RKO (cell line): ENCODE measurements at places on chromosomes 5 and 9.

DNA sequence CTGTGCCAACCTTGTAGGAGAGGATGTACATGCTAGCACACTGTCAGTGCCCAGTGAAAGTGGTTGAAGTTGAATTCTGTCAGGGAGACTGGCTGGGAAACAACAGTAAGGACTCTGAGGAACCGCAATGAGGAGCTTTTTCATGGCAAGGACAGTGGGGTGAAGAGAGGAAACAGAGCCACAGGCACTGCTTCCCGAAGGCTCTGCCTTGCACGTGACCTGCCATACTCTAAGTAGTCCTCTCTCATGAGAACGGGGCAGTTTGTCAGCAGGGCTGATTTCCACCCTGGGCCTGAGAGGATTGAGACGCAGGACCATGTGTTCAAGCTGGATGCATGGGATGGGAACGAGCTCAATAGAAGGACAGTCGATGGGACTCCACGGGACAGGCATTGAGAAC lies 106.6 kb upstream of the CTSL start:
- DNase-seq, result no peak

GRCh38 chr5:127389601-127390000 lies 99.0 kb downstream of the MEGF10 start:
- DNase-seq, result no peak

- no peak for DNase-seq
Observed at GRCh38 chr5:111656580-111656979, 100.4 kb downstream of the NREP start.

GRCh38 chr9:117409321-117409720 lies 5.5 kb downstream of the ASTN2 start:
- no peak for DNase-seq

GRCh38 chr5:22344000-22344399 lies 509.1 kb downstream of the CDH12 start:
- no peak for DNase-seq

- DNase-seq, result no peak
Observed at GRCh38 chr5:151085517-151086041, 4.7 kb upstream of the TNIP1 start.

GRCh38 chr5:164296603-164297080 lies 791.2 kb downstream of the MAT2B start:
- no peak for DNase-seq

DNA sequence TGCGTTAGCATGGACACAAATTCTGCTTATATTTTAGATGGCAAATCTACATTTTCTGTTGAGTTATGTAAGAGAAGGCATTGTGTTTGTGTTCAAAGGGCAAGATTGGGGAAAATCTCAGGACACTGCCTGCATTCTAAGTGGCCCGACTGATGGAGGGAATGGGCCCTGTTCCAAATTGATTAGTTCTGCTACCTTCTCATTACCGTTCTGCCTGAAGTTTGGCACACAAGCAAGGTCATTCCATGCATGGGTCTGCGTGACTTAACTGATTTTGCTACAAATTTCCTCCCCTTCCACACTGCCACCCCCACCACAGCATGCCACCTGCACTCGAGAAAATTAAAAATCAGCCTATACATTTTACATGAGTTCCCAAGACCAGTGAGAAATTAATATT lies 409.9 kb downstream of the BRINP1 start:
- DNase-seq, result no peak

GRCh38 chr5:41921874-41922273 lies 3.2 kb upstream of the FBXO4 start:
- peak; percentile 79 for DNase-seq

- DNase-seq, result peak; percentile 62
Observed at GRCh38 chr9:126806336-126806735, 1.5 kb downstream of the ZBTB43 start.

DNA sequence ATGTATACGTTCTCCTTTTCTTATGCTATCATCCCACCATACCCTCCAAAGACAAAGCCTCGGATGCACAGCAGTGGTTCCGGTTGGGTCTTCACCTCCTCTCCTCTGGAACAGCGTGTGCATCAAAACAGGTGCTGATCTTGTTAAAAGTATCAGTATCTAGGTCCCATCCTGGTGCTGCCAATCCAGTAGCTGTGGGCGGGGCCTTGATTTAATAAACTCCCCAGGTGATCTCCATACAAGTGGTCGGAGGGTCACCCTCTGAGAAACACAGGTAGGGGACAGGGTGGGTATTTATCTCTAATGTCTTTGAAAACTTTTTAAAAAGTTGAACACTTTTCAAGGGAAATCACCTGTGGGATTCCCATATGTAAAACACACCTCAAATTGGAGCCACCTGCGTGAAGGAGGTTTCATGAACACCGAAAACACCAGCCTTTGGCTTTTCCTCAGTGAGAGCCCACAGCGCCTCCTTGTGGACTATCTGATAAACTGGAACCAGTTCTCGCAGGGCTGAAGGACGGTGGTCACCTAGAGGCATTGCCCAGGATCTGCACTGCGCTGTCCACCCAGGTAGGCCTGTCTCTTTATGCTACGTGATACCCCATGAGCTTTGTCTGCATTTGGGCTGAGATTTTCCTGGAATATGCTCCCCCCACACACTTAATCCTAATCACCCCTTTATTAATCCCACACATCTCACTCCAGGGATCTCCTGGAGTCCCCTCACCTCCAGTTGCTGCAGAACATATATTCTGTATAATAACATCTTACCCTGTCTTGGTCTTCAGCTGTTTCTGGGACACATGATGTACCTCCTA lies 80.5 kb upstream of the EPB41L4B start:
- DNase-seq, result peak; percentile 63

GRCh38 chr9:78769690-78770089 lies 472.8 kb downstream of the PSAT1 start:
- no peak for DNase-seq

- peak; percentile 4 for DNase-seq
Observed at GRCh38 chr5:13477118-13477737, 467.3 kb downstream of the DNAH5 start.

- DNase-seq, result no peak
Observed at GRCh38 chr9:114499528-114499927, 5.7 kb downstream of the WHRN start.

- no peak for DNase-seq
Observed at GRCh38 chr5:103498211-103498610, 64.4 kb downstream of the NUDT12 start.

DNA sequence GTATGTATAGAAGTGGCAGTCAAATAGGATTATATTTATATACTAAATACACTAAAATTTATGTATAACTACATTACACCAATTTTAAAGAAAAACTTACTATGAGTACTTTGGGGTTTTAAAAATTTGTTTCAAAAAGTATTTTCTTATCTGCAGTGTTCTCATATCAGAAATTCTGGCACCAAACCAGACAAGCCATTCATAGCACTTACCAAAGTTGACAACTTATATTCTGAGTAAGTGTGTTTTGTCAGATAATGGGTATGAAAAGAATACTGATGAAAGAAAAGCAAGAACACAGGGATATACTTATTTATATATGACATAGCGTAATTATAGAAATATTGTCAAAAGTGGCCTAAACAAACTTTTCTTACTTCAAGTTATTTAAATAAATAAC lies 67.5 kb downstream of the SPEF2 start:
- DNase-seq, result no peak

- no peak for DNase-seq
Observed at GRCh38 chr9:89756891-89757537, 152.2 kb downstream of the GADD45G start.

- DNase-seq, result peak; percentile 27
Observed at GRCh38 chr5:34655354-34655991, 655 bp upstream of the RAI14 start.

- DNase-seq, result no peak
Observed at GRCh38 chr9:132984202-132985070, 5.9 kb downstream of the GFI1B start.

GRCh38 chr9:17422994-17423680 lies 155.7 kb upstream of the SH3GL2 start:
- no peak for DNase-seq

GRCh38 chr5:79086116-79086515 lies 16.5 kb downstream of the BHMT2 start:
- no peak for DNase-seq

- no peak for DNase-seq
Observed at GRCh38 chr5:66929995-66930394, 266.6 kb downstream of the CD180 start.

GRCh38 chr9:128321879-128322403 lies 306 bp downstream of the TRUB2 start:
- DNase-seq, result no peak

DNA sequence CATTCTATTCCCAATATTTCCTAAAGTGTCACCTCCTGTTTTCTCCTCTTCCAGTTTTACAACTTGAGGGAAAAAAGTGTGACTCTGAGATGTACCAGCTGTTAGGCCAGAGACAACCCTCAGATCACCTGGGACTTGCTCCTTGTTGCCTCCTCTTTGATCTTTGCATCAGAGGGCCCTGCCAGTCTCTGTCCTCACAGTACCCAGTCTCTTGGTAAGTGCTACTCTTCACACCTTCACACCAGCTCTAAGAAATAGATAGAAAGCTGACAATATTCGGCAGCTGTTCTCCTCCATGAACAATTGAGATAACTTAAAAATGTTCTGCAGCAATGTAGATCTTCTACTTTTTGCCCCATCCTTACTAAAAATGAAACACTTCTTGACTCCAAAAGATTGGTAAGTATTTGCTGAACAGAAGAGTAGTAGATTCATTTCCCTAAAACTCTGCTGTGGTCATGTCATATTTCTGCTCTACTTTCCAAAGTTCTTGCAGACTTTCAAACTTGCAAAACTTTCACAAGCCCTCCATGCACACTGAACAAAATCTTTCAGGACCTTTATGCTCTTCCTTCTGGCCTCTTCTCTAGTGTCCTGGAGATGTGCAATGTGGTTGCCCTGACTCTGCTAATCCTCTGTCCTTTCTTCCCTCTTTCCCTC lies 188.6 kb downstream of the SNX18 start:
- DNase-seq, result no peak

DNA sequence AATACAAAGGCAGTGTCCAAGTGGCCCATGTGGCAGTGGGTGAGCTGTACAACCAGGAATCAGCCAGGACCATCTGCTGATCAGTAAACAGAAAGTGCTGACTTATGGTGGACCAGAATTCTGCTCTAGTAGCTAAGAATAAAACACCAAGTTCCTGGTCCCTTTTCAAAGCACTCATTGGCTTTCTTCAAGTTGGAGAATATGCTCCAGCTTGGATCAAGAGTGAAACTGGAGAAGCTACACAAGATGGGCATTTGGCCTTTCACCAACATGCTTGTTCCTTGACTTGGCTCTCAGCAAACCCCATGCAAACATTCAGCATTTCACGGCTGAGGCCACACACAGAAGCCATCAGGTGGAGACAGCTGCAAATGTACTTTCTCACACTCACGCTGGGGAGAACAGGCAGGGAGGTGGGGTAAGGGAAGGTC lies 32.1 kb downstream of the MARCHF3 start:
- no peak for DNase-seq

GRCh38 chr5:41598011-41598410 lies 87.6 kb upstream of the PLCXD3 start:
- no peak for DNase-seq

- DNase-seq, result no peak
Observed at GRCh38 chr5:139848508-139849100, 53.0 kb downstream of the PSD2 start.

DNA sequence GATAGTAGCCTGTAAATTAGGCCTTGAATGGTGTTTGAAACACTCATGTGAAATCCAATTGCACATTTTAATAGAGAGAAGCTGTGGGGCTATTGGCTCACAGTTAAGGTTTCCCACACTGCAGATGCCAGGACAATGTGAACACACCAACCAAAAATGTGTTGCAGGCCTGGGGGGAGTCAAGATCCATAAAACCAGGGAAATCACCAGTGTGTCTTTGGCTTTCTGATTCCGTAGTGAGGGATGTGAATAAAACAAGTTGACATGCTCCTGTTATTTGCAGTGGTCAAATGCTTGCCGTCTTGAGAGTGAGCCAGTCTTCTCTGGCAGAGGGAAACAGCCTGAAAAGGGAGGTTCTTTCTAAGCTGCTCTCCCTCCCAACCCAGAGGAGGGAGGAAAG lies 79.0 kb downstream of the ZNF462 start:
- DNase-seq, result no peak

DNA sequence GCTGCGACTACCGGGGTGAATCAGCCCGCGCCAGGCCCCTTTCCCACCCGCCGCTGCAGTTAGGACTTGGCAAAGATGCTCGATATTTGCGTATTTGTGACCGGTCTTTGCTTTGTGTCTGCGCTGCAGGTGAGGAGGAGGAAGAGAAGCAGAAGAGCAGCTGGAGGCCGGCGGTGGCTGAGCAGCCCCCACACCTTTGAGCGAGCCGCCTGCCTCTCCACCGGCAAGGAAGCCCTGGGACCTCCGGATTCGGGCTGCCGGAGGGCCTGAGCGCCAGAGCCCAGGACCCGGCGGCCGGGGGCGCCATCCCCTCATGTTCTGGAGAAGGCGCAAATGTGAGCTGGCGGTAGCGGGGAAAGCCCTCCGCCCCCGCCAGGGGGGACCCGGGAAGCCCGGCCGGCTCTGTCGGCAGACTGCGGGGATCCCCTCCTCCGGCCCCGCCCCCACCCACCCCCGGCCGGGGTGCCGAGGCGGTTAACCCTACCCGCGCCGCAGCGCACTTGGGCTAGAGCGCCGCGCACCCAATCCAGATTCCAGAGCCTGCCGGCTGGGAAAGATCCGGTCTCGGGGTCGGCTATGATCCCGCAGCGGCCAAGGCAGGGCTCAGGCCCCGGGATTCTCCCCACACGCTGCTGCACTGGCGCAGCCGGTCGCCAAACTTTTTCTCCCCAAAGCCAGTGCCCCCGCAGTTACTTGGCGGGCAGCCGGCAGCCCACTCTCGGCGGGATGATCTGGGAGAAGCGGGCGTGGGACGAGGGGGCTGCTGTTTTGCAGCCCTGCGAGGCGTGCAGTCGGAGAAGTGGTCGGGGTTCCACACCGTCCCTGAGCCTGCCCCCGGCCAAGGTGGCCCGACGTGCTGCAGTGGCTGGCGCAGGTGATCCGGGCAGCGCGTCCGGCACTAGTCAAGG lies 800 bp upstream of the KCNN2 start:
- DNase-seq, result no peak

- DNase-seq, result peak; percentile 54
Observed at GRCh38 chr9:135990468-135991429, 29.6 kb upstream of the UBAC1 start.

- no peak for DNase-seq
Observed at GRCh38 chr5:143161885-143162540, 241.5 kb downstream of the NR3C1 start.

DNA sequence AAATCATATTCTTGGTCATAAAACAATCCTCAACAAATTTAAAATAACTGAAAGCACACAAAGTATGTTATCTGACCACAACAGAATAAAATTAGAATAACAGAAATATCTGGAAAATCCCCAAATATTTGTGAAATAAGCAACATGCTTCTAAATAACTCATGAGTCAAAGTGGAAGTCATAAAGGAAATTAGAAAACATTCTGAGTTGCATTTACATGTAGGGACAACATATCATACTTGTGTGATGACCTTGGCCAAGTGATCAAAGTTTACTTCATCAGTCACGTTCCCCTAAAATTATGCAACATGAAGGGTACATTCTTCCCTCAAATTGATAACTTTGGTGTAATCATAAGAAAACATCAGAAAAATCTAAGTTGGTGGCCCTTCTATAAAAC lies 64.7 kb downstream of the CSF2 start:
- DNase-seq, result no peak

GRCh38 chr9:124377551-124378406 lies 37.5 kb downstream of the PSMB7 start:
- DNase-seq, result no peak
